ENCODE measurements at places on chromosomes 7 and 10. TPM values are rescaled to one million over a fixed set of nuclear protein-coding genes. Genes with fewer than 3 reads are reported as not detected.

Gene AEBP1
- total RNA-seq, result 9.8 TPM

Gene INSYN2A
- not detected for total RNA-seq

Gene PNLIP
- total RNA-seq, result not detected

Gene DMBT1
- not detected for total RNA-seq

Gene GTPBP10
- total RNA-seq, result 18.6 TPM

Gene ATG9B
- total RNA-seq, result not detected

Gene AKR1C4
- total RNA-seq, result 255 TPM

Gene NRCAM
- 0.22 TPM for total RNA-seq

Gene NKX2-3
- total RNA-seq, result 0.18 TPM

Gene FIS1
- 105 TPM for total RNA-seq

Gene OGDHL
- 83.4 TPM for total RNA-seq

Gene OR2A12
- total RNA-seq, result not detected

Gene GPER1
- total RNA-seq, result 12.7 TPM

Gene KIF11
- 0.93 TPM for total RNA-seq

Gene BLNK
- total RNA-seq, result 22.7 TPM

Gene NDUFB2
- total RNA-seq, result 122 TPM

Gene HOXA11
- not detected for total RNA-seq

Gene KLLN
- 0.37 TPM for total RNA-seq

Gene TBX20
- 0.40 TPM for total RNA-seq

Gene NODAL
- total RNA-seq, result not detected

Gene SLC26A5
- total RNA-seq, result 0.61 TPM

Gene PROSER2
- 65.9 TPM for total RNA-seq

Gene CLRN3
- 9.6 TPM for total RNA-seq

Gene NANOS1
- total RNA-seq, result 0.06 TPM

Gene INA
- total RNA-seq, result not detected

Gene SNCG
- 1.2 TPM for total RNA-seq

Gene HECTD2
- total RNA-seq, result 3.1 TPM

Gene PHYHIPL
- total RNA-seq, result 0.71 TPM

Measured in right lobe of liver (tissue), 6 donors.